Left renal pelvis (tissue), 4 donors: ENCODE measurements at places on chromosomes 13 and 19. TPM values are rescaled to one million over a fixed set of nuclear protein-coding genes. Genes with fewer than 3 reads are reported as not detected.

DNA sequence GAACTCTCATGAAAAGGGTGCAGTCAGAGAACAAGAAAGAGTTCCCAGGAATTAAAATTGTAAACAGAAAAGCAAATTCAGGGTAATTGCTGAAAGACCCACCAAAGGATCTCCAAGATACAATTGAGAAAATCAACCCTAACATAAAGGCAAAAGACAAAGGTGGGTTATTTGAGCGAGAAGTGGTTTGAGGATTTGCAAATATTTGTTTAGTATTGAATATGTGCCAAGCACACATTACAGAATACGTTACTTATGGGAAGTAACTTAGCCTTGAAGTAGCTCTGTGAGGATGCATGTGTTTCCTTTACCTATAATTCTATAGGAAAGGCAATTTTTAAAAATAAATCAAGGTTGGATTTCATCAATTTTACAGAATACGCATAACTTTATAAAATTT, 10.0 kb upstream of the CEACAM21 start:
- no peak for DNase-seq

DNA sequence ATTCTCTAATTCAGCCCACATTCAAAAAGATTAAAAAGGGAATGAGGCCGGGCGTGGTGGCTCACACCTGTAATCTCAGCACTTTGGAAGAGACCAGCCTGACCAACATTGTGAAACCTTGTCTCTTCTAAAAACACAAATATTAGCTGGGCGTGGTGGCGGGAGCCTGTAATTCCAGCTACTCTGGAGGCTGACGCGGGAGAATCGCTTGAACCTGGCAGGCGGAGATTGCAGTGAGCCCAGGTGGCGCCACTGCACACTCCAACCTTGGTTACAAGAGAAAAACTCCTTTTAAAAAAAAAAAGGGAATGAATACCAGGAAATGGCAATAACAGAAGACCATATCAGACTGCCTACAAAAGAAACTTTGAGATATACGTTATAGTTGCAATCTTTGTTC, 1244.5 kb downstream of the PCDH9 start:
- no peak for DNase-seq

DNA sequence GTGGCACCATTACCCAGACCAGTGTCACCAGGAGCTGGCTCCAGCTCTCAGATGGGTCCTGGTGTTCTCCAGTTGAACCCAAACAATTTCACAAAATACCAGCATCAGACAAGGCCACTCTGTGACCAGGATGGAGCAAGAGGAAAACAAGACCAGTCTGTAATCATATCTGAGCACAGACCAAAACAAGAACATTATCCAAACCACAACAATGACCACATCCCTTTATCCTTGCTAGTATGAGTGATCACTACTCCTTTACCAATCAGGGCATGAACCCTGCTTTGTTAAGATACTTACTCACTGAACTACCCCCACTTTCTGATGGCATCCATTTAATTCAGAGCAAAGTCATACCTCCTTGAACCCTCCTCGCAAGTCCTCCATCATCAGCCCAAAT, 145.9 kb downstream of the NUFIP1 start:
- DNase-seq = no peak

DACH1 gene
- polyA plus RNA-seq = 118 TPM

DNA sequence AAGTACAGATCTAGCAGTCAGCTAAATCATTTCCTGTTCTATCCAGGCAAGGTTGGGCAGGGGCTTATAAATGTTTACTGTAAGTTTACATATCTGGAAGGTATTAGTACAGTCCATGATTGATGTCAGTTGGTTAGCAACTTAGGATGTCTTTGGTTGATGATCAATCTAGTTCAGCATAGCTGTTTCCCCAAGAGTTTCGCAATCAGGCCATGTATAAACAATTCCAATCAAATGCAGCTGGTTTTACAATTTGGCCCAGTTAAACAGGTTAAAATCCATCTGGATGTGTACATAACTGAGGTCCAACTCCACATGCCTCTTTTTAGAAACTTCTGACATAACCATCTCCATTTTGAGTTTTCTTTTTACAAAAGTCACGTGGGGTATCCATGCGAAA, 6.9 kb downstream of the ZNF221 start:
- no peak for DNase-seq

DNA sequence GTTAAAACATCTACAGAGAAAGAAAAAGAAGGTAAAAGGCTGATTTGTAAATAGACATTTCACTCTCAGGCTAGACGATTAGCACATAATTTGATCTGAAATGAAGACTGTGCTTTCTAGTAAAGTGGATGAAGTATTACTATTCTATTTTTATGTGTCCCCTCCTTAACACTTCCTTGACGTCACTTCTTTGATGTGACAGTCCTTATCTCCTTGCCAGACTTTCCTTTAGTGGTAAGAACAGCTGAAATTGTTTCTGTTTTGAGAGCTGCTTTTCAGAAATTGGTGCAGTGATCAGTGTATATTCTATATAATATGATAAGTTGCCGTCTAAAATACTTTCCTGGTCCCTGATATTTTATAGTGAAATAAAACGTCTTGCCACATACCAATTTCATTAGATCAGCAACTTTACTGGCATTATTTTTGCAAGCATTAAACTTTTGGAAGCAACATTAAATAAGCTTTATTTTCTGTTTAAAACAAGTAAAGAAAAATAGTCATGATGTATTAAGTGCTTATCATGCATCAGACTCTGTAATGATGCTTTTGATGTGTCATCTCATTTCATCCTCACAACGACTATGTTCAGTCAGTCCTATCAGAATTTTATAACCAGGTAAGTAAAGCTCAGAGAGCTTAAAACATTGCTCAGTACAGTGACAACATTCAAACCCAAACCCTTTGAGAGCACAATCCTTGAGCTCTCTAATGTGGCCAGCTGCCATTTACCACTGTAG, 210.3 kb upstream of the PCDH9 start:
- DNase-seq = no peak

DNA sequence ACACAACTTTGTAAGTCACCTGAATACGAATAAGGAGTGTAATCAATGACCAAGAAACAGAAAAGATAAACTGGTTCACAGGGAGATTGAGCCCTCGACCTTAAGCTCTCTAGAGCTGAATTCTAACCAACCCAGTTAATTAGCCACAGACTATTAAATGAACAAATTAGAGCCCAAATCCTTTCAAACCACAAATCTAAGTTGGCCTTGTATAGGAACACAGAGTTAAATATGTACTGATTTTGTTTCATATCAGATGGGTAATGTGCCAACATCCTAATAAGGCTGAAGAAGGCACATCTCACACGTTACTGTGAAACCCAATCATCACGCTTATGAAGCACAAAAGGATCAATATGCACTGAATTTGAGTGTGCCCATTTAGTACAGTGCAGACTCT, 156.1 kb downstream of the LHFPL6 start:
- no peak for DNase-seq

URAD gene
- not detected for polyA plus RNA-seq

GRCh38 chr13:50073340-50073739, 58.1 kb downstream of the KCNRG start:
- DNase-seq = no peak

TMEM255B gene
- 5.6 TPM for polyA plus RNA-seq

GRCh38 chr19:27765397-27765796, 1447.6 kb downstream of the UQCRFS1 start:
- no peak for DNase-seq

DNA sequence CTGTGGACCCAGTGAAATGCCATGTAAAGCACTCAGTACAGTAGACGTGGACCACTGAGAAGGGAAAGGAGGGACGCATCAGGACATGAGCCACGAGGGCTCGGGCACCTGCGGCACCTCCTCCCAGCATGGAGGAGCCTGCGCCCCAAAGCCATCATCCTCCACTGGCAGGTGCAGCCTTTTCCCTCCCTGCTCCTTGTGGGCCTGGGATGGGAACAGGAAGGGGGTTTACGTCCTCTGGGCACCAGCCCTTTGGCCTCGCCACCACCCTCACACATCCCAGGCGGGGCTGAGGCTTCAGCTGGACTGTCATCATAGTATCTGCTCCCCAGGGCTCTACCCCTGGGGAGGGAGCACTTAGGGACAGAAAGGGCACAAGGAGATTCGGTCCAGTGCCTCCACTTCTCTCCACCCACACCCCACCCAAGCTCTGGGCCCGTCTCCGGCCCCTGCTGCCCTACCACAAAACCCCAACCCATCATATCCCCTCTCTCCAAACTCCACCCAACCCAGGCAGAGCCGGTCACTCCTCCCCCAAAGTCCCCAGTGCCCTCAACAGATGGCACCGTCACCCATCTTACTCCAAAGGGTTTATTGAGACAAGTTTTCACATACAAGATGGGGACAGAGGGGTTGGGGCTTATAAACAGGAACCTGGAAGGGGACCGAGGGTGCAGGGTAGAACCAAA, 2.2 kb upstream of the PRKD2 start:
- DNase-seq = no peak

DNA sequence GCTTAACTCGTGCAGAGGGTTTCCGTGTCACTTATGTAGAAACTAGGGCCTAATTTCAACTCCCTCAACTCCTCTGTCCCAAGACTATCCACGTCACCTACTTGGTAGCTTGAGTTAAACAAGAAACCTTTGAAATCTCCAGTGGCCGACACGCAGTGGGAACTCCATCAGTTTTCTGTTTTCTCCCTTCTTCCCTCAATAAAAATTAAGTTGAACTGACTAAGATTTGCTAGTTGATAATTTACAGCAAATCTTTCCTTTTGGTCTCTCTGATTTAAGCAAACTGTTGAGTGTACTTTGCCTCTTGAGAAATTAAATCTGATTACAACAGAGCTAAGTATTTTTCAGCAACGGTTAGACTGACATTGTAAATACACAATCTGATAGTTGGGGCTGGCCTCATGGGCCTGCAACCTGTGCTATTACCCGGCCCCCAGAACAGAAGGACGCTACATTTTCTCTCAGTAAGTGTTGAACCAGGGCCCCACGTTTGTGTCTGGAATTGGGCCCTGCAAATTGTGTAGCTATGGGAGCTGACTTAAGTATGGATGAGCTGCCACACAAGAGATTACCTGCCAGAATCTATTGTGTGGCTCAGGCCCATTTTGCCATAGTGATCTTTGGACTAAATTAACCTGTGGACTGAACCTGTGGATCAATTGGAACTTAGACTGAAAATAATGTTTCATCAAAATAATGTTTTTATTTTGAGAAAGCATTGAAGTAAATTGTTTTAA, 708 bp upstream of the ESD start:
- DNase-seq = no peak

EVI5L gene
- 18.7 TPM for polyA plus RNA-seq

GRCh38 chr19:49780861-49781260, 14.1 kb downstream of the AP2A1 start:
- DNase-seq = no peak

DNA sequence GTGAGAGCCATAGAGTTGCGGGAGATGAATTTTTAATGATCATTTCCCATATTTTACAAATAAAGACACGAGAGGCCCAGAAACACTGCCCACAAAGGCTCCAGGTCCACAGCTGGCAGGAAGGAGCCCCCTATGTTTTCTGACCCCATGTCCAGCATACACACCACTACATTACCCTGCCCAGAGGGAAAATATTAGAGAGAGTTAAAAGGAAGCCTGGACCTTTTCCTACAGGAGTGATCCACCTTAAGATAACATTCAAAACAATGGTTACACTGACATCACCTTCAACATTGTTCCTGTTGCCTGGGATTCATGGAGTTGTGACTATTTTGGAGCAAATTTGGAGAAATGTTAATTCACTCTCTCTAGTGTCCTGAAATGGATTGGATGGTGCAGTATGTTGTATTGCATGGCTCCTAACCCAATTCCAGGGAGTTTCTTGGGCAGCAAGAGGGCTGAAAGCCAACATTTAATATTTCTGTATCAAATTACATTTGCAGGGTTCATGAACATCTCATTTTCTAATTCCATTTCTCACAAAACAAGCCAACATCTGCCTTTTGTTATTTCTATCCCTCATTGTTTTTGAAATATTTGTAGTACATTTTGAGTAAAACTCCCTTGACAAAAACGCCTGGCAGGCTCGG, 172.5 kb downstream of the DLEU7 start:
- no peak for DNase-seq

GRCh38 chr19:28710278-28710677, 502.7 kb downstream of the UQCRFS1 start:
- DNase-seq = peak; percentile 31

ZNF723 gene
- polyA plus RNA-seq = not detected

DNA sequence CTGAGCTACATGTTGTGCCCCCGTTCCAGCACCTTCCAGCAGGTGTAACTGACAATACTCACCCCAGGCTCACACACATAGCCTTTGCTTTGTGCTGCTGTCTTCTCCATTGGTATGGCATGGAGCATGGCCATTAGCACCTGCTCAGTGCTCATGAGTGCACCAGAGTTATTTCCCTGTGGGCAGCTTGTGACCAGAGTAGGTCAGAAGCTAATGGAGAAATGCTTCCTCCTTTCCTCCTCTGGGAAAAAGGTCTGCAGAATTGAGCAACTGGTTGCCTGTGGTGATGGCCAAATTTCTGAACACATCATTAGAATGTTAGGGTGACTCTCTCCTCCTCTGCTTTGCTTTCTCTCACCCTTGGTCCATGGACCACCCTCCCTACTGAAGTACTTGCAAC, 344.5 kb upstream of the TMTC4 start:
- DNase-seq = no peak

CBARP gene
- 1.4 TPM for polyA plus RNA-seq

BCL3 gene
- polyA plus RNA-seq = 10.9 TPM

SHISA7 gene
- 0.13 TPM for polyA plus RNA-seq
